ENCODE measurements at places on chromosomes 12 and 14.

- DNase-seq, result no peak
Measured at GRCh38 chr14:61889914-61890351, 127.7 kb downstream of the SNAPC1 start.

DNA sequence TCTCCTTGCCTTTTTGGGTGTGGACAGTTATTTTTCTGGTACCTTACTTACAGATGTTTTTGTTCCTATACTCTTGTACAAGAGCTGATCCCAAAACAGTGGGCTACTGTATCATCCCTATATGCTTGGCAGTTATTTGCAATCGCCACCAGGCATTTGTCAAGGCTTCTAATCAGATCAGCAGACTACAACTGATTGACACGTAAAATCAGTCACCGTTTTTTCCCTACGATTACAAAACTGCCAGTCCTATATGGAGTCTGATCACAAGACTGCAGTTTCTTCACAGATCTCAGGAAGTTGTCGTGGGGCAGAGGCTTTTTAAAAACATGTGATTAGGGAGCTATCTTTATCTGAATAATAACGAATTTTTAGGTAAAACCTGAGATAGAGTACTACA lies 1.3 kb downstream of the LYSET start:
- DNase-seq, result no peak

- DNase-seq, result no peak
Measured at GRCh38 chr14:95274874-95275273, 44.8 kb downstream of the CLMN start.

- DNase-seq, result no peak
Measured at GRCh38 chr14:29868000-29868399, 59.6 kb downstream of the PRKD1 start.

DNA sequence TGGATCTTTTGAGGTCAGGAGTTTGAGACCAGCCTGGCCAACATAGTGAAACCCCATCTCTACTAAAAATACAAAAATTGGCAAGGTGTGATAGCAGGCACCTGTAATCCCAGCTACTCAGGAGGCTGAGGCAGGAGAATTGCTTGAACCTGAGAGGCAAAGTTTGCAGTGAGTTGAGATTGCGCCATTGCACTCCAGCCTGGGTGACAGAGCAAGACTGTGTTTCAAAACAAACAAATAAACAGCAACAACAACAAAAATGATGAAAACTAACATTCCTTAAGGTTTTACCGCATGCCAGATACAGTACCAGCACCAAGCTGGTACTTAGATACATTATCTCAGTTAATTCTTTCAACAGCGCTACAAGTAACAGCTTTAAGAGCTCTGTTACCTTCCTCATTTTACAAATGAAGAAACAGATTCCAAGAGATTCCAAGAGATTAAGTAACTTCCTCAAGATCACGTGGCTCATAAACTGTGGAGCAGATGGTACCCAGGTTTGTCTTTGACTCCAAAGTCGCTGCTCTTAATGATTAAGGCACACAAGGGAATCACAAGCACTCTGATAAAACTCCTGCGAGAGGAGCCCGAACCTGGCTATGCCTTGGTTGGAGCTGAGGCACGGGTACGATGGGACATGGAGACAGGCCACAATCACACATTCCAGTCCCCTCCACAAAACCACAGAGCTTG lies 17.7 kb upstream of the PLEK2 start:
- DNase-seq, result no peak

DNA sequence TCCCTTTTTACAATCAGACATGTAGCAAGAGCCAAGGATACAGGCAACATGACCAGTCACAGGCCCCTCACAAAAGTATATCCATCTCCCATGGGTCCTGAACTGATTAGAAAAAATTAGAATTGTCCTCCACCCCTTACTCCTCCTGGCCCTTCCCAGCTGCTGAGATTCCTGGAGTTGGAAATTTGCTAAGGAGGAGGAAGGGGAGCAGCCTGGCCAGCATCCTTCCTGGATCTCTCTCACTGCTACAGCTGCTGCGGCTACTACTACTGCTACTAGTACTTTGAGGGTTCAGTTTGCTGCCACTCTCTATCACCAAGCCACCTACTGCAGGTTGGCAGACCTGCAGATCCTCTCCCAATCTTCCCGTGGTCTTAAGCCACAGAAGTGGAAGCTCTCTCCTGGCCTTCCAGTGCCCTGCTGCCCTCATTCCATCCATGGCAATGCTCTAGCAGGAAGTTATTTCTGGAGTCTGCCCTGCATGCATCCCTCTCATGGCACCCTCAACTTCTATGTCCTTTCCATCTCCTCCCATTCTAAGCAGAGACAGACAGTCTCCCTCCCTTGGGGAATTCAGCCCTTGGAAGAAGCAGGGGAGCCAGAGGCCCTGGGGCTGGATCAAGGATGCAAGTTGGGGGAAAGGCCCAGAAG lies 1.0 kb downstream of the ITGA7 start:
- no peak for DNase-seq

Data from activated CD8-positive, alpha-beta memory T cell treated with anti-CD3 and anti-CD28 coated beads for 4 hours (primary cell).